ENCODE measurements at places on chromosomes 13 and 19.

DNA sequence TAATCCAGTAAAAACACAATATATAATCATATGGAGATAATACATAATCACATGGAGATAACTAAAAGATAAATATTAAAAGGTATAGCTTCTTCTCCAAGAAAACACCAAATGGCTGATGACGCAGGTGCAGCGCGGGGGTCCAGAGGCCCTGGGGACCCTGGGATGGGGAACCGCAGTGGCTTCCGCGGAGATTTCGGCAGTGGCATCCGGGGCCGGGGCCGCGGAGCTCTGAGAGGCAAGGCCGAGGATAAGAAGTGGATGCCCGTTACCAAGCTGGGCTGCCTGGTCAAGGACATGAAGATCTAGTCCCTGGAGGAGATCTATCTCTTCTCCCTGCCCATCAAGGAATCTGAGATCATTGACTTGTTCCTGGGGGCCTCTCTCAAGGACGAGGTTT, 10.5 kb downstream of the ZNF44 start:
- DNase-seq = no peak

DNA sequence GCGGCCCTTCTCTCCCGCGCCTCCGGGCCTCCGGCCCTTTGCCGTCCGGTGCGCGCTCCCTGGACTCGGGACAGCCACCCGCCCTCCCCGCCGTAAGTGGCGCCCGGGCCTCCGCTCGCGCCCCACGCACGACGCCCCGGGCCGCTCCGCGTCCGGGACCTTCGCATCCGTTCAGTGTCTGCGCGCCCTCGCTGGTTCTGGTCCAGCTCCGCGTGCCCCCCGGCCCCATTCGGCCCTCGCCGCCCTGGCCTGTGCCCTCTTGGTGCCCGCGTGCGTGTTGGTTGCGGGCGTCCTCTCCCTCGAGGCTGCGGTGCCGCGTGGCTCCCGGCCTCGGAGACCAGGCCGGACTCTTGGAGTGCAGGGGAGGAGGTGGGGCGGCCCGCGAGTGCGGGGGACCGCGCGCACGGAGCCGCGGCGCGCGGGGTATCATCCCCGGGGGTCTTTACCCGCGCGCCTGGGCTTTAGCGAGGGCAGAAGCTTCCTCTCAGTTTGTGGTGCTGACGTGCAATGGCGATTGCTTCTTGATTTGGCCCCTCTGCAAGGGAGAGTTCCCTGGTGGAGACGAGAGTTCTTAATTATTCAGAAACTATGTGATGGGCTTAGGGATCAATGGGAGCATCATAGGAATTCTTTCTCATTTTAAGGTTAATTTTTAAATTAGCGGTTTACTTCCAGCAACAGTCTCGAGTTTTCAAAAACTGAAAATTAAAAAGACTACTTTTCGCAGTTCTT, 757 bp downstream of the WASF3 start:
- peak; percentile 72 for DNase-seq

GRCh38 chr19:46349311-46349993, 2.6 kb downstream of the PPP5C start:
- DNase-seq = no peak

DNA sequence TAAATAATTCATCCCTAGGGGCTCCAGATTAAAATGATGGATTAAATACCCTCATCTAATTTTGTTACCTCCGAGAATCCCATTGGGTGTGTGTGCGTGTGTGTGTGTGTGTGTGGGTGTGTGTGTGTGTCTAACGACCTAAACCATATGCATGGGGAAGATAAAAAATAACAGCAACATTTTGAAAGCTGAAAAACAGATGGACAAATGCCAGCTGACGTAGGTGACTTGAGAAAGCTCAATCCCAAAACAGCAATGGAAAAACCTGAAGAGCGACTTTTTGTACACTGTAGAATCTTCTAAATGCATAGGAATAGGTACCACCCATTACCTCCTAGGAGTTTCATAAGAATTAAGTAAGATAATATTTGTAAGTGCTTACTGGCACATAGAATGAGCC, 8.7 kb upstream of the RPL21 start:
- DNase-seq = no peak

All from right cardiac atrium (tissue), 5 donors.